Stimulated activated CD8-positive, alpha-beta memory T cell treated with anti-CD3 and anti-CD28 coated beads, Interleukin-4, amount 100 ng/mL, for 1 hour (primary cell): ENCODE measurements at places on chromosomes 5 and 9.

GRCh38 chr5:91332267-91333045 is 50.7 kb downstream of the ARRDC3 start:
- DNase-seq, result no peak

DNA sequence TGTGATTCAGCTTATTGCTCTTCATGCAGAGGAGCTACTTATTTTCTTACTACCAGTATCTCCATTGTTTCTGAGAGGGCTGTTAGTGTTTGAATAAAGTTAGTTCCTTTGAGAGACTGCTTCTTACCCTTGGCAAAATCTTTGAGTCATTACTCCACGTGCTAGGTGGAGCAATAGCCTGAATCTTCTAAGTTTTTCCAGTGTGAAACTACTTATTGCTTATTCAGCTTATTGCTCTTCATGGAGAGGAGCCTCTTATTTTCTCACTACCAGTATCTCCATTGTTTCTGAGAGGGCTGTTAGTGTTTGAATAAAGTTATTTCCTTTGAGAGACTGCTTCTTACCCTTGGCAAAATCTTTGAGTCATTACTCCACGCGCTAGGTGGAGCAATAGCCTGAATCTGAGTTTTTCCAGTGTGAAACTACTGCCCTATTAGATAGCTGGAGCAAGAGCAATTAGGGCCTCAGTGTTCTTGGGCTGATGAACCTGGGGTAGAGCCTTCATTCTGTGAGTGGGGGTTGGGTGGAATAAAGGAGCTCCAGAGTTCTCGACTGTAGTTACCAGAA is 41.9 kb downstream of the GPBP1 start:
- DNase-seq, result no peak

GRCh38 chr5:759111-759751 is 25.3 kb downstream of the ZDHHC11B start:
- no peak for DNase-seq

DNA sequence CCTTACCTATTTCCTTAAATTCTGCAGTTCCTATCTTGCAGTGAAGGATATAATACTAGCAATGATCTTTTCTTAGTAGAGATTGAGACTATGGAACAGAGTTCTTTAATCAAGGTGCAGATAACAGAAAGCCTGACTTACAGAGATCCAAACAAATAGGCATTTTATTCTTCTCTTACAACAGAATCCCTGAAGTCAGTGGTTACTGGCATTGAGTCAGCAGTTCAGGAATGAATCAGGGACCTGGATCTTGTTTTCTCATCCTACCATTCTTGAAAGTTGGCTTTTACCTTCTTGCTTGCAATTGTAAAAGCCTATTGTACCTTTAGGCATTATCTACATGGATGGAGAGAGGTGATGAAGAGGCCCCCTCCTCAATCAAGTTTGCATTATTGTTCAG is 47.5 kb upstream of the TLE4 start:
- no peak for DNase-seq

DNA sequence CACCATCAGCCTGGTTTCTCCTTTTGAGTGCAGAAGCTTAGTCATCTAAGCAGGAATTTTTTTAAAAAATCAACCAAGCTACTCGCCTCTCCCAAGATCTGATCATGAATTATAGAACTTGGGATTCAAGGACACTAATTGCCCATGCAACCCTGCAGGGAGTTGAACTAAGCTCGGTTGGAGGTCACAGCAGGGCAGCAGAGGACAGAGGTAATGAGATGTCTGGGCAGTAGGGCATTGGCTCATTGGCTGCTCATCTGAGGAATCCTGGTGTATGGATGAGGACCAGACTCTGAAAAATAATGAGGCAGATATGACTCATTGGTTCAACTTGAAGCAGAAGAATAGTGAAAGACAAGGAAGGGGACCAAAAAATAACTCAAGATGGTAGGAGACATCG is 111.8 kb upstream of the TLE1 start:
- DNase-seq, result no peak

DNA sequence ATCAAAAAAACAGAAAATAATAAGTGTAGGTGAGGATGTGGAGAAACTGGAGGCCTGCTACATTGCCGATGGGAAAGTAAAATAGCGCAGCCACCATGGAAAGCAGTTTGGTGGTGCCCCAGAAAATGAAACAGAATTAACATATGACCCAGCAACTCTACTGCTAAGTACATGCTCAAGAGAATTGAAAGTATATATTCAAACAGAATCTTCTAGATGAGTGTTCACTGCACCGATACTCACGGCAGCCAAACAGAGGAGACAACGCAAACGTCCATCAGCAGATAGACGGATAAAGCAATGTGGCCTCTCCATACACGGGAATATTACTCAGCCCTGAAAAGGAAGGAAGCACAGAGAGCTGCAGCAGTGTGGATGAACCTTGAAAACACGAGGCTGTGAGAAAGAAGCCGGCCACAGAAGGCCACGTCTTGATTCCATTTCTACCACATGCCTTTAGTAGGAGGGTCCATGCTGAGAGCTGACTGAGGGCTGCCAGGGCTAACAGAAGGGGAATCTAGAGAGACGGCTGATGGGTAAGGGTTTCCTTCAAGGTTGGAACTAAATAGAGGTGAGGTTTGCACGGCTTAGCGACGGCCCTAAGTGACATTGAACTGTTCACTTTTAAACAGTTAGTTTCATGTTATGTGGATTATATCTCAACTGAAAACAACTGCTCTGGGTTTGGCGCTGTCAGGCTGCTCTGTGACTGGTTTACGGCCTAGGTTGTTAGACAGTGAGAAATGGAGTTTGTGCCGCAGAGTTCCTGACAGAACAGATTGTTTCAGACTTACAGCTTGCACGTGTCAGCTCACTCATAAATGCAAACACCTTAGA is 29.8 kb downstream of the AHRR start:
- DNase-seq, result no peak

DNA sequence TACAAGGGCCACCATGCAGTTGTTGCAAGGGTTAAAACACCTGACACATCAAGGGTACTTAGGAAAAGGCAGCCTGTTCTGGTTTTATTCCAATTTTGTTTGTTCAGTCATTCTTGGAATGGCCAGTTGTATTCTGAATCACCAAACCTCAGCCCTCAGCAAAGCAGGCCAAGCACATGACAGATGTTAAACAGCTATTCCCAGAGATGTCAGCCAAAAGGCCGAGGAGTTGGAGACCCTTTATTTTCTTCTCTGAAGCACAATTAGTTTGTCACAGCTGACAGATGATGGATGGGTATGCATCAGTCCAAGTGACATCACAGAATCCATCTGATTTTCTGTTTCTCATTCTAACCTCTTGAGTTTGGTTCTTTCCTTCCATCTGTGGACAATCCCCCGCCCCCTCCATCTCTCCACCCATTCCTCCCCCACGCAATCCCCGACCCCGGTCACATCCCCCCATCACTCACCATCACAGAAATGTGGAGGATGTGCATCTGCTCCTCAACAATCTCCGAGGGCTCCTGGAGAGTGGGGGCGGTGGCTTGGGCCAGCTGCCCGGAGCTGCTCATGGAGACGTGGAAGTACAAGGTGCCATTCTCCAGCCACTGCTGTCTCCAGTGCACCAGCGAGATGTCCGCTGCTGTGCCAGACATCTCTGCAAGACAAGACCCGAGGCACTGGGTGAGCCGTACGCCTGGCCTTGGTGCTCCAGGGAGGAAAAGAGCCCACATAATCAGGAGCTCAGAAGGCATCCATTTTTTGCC is 123.8 kb downstream of the ASTN2 start:
- no peak for DNase-seq

- DNase-seq, result no peak
These were observed 147.6 kb downstream of the AUH start for GRCh38 chr9:91214086-91214485.

DNA sequence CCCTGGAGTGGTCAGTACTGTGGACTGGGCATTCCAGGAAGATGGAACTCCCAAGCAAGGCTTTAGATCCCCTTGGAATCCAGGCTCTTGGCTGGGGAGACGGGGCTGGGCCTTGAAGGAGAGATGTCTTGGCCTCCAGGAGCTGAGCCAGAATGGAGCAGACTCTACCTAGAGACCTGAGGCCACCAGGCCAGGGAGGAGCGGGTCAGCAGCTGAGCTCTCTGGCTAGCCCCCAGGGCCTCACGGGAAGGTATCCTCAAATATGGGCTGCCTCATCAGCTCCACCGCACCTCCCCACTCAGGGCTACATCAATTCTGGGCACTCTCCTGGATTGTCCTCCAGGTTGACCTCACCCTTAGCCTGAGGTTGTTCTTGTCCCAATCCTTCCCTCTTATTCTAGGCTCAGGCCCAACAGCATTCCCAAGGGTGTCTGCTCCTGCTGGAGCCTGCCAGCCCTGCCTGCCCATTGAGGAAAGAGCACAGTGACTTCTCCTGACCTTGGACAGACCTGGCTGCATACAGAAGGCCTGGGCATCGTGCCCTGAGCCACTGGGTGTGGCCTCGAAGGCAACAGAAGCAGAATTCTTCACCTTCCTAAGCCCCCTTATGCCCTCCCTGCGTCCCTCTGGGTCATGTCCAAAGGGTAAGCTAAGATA is 3.0 kb upstream of the PDLIM4 start:
- no peak for DNase-seq

DNA sequence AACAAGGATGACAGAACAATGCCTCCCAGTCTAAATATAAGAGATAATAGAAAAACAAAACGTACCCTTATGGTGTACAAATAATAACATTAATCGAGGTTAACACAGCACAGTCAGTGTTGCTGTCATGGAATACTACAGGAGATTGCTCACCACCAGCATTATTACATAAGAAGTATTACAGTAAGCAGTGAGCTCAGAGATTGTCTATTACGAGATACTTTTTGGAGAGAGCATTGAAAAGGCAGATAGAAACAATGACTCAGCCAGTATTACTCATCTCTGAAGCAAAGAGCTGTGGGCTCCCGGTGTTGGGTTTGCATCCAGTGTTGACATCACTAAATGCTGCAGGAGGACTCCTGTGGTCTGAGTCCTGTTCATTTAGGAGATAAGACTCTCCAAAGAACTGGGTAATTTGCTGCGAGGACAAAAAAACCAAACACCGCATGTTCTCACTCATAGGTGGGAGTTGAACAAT is 191.9 kb upstream of the SEMA6A start:
- DNase-seq, result no peak

GRCh38 chr5:113102121-113102531 is 125.5 kb downstream of the DCP2 start:
- DNase-seq, result no peak

- DNase-seq, result no peak
These were observed 348.7 kb downstream of the MAN2A1 start for GRCh38 chr5:110038297-110038997.

DNA sequence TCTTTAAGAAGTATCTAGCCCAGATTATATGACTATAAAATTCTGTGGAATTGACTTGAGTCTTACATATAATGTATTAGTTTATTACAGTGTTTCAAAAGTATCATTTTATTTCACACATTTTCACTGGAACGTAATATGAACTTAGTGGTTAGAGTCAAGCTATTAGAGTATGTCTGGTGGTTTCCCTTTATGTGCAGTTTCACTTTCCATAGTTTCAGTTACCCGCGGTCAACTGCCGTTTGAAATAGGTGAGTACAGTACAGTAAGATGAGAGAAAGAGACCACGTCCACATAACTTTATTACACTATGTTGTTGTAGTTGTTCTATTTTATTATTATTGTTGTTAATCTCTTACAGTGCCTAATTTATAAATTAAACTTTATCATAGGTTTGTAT is 50.5 kb downstream of the COMMD10 start:
- no peak for DNase-seq

- DNase-seq, result no peak
These were observed 721 bp upstream of the MAML1 start for GRCh38 chr5:179731791-179732411.

DNA sequence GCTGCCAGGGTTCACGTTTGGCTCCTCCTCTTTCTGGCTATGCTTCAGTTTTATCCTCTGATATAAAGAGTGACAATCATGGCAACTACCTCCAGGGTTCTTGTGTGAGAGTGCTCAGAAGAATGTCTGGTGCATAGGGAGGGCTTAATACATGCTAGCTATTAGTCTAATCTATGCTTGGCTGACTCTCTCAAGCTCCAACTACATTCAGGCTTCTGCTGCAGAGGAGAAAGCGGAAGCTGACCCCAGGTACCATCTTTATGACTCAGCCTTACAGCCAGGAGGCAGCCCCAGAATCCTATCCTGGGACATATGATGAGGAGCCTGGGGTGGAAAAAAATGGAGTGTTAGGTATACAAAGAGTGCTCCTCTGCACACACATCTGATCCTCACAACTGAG is 32.1 kb upstream of the RASGRF2 start:
- DNase-seq, result no peak
